ENCODE measurements at places on chromosomes 4 and X.

DNA sequence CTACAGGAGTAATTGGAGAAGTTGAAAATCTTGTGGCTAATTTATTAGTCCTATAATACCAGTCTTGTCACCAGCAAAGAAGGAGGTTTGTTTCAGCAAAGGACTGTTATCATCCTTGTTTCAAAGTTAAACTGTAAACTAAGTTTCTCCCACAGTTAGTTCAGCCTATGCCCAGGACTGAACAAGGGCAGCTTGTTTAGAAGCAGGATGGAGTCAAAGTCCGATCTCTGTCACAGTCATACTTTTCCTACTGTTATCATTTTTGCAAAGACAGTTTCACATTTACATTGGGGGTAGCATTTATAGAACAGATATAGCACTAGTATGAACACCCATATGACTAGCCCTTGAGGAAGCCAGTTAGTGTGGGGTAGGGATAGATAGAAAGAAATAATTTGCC lies 46.4 kb downstream of the AKAP4 start:
- no peak for DNase-seq

DNA sequence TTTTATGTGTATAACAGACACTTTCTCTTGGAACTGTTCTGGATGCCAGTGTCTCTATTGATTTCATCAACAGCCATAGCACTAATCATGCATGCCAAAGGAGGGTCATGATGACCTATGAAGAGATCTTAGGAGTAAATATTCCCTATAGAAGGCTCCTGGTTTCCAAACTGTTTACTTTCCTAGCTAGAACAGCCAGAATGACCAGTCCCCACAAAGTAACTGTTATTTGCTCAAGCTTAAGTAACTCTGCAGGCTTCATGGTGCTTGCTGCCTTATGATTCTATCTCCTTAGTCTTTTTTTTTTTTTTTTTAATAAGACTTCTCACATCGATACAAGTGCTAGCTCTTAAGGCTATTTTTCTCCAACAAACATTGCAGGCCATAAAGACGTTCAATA lies 12.4 kb downstream of the S100G start:
- DNase-seq = no peak

DNA sequence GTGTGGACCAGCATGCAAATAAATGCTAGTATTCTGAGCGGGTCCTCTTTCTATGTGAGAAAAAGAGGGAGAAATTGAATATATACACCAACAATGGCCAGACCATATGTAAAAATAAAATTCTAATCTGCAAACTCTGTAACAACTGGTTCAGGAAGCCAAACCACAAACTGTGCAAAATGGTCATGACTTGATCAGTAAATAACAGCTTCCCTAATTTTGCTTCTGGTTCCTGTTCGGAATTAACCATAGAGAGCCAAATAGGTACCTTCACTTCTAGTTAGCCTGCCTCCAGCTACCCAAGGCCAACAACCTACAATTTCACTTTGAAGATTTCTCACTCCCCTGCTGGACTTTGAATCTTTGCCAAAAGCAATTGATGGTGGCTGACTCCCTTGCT lies 1313.2 kb downstream of the ADGRL3 start:
- DNase-seq = no peak

GRCh38 chrX:16552546-16552945 lies 97.4 kb upstream of the S100G start:
- DNase-seq = no peak

DNA sequence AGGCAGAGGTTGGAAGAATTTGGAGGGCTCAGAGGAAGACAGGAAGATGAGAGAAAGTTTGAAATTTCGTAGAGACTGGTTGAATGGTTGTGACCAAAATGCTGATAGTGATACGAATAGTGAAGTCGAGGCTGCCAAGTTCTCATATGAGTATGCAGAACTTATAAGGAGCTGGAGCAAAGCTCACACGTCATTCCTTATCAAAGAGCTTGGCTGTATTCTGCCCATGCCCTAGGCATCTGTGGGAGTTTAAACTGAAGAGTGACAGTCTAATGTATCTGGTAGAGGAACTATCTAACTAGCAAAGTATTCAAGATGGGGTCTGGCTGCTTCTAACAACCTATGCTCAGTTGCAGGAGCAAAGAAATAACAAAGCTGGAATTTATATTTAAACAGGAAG lies 102.1 kb downstream of the PCDH18 start:
- DNase-seq = no peak

GRCh38 chr4:125703443-125703842 lies 388.7 kb downstream of the FAT4 start:
- DNase-seq = no peak
